ENCODE measurements at places on chromosomes 4 and X. TPM values are rescaled to one million over a fixed set of nuclear protein-coding genes. Genes with fewer than 3 reads are reported as not detected.

GRCh38 chrX:16063141-16063540 lies 60.2 kb upstream of the GRPR start:
- no peak for DNase-seq
- H3K4me1 ChIP-seq, result no peaks in the 10 kb centered on the region
- H3K27me3 ChIP-seq, result no peaks in the 10 kb centered on the region
- H3K36me3 ChIP-seq, result no peaks in the 10 kb centered on the region
- H3K4me3 ChIP-seq, result no peak overlapping the region

GRCh38 chr4:37132975-37133360 lies 111.6 kb upstream of the NWD2 start:
- no peaks in the 10 kb centered on the region for H3K4me1 ChIP-seq
- H3K36me3 ChIP-seq, result no peaks in the 10 kb centered on the region
- H3K4me3 ChIP-seq, result no peak overlapping the region

GRCh38 chrX:41482154-41482850 lies 35.2 kb downstream of the NYX start:
- H3K36me3 ChIP-seq, result no peaks in the 10 kb centered on the region
- no peak overlapping the region for H3K27ac ChIP-seq
- no peaks in the 10 kb centered on the region for H3K27me3 ChIP-seq
- DNase-seq, result no peak

DNA sequence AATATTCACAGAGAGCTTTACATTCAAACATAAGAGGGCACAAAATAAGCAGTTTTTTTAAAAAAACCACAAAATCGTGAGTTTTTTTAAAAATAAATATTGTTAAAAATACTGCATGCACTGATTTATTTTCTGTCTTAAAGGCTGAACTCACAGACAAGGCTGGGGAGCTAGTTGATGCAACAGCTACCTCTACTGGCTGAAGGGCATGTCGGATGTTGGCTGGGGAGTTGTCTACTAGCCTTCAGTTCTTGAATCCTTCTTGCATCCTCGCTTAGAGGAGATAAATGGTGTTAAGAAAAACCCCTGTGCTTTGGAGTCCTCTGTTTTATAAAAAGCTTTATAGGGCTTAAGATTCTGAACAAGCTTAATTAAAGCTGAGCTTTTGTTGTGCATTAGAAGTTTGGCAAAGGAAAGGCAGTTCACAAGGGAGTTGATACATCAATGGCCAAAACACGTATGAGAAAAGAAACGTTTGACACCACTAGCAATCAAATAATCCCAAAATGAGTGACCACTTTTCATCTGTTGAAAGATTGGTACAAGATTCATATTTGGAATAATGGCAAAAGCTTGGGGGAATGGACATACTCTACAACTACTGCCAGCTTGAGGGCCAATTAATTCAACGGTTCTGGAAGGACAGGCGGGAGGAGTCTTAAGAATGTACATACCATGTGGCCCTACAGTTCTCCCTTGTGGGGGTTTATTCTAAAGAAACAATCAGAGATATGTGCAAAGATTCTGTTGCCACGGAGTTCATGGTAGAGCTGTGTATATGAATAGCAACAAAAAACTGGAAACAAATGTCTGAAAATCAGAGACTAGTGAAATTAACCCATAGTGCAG lies 94.7 kb downstream of the SEL1L3 start:
- H3K27ac ChIP-seq, result no peak overlapping the region
- H3K4me1 ChIP-seq, result no peaks in the 10 kb centered on the region
- H3K36me3 ChIP-seq, result peaks cover 69% of the 10 kb centered on the region
- H3K27me3 ChIP-seq, result no peaks in the 10 kb centered on the region

DNA sequence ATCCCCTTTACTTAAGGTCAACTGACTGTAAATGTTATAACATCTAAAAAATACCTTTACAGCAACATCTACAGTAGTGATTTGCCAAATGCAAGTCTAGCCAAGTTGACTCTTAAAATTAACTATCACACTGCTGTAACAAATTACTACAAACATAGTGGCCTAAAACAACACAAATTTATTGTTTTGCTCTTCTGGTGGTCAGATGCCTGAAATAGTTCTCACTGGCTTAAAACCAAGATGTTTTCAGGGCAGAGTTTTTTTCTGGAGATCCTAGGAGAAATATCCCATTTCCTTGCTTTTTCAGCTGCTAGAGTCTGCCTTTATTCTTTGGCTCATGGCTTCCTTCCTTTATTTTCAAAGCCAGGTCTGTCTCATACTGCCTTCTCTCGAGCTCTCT lies 120.5 kb downstream of the ADGRL3 start:
- no peak for DNase-seq
- H3K36me3 ChIP-seq, result no peaks in the 10 kb centered on the region
- H3K27ac ChIP-seq, result no peak overlapping the region
- no peaks in the 10 kb centered on the region for H3K27me3 ChIP-seq
- no peak overlapping the region for H3K4me3 ChIP-seq
- no peaks in the 10 kb centered on the region for H3K4me1 ChIP-seq

- no peak overlapping the region for H3K27ac ChIP-seq
- H3K27me3 ChIP-seq, result no peaks in the 10 kb centered on the region
- no peak for DNase-seq
- peaks cover 10% of the 10 kb centered on the region for H3K4me1 ChIP-seq
Observed at GRCh38 chrX:96687776-96688175, 3.1 kb downstream of the DIAPH2 start.

GRCh38 chr4:161317000-161317399 lies 846.8 kb downstream of the FSTL5 start:
- H3K4me3 ChIP-seq, result no peak overlapping the region
- no peaks in the 10 kb centered on the region for H3K4me1 ChIP-seq
- no peak for DNase-seq

Gene LRCH2
- polyA plus RNA-seq, result not detected

Measured in CD4-positive, CD25-positive, alpha-beta regulatory T cell (primary cell).